ENCODE measurements at places on chromosomes 6 and 20.

- no peak for DNase-seq
These were observed 8.6 kb downstream of the TOP1 start for GRCh38 chr20:41037179-41037578.

DNA sequence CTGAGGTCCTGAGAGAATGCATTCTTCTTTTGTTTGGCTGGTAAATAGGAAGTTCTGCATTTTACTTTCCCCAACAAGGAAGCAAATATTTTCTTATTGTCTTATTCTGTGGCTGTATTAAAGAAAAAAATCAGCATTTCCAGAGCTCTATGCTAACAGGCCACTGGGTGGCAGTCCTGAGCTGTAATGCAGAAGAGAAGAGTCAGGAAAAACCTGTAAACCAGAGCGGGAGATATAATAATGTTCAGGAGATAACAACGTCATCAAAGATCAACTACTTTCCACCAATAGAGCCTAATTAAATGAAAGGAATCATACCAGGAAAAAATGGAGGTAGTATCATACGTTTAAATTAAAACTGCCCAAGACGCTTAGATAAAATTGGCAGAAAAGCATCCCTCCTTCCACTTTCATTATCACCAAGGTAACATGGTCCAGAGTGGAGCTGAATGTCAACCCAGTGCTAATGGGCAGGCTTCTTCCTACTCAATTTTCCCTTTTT lies 55.6 kb upstream of the CARMIL1 start:
- DNase-seq = no peak

DNA sequence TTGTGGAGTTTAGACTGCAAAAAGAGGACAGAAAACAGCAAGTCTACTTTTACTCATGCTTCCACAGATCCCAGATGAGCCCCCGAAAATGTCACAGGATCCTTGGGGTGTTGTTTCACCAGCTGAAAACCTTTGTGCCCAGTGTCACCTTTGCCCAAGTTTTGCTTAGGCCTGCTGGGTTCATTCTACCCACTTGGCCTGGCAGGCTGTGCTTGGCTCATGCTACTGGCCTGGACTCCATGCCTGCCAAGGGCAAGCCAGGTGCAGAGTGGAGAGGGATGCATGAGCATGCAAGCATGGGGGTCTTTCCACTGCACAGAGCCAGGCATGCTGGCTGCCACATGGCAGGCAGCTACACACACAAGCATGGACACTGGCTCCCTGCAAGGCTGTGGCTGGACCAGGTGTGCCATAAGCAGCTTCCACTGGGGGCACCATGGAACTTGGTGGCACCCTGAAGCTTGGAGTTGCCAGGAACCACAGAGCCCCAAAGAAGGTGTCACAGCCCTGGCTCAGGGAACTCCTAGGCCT lies 1082.0 kb downstream of the KHDRBS2 start:
- DNase-seq = no peak

DNA sequence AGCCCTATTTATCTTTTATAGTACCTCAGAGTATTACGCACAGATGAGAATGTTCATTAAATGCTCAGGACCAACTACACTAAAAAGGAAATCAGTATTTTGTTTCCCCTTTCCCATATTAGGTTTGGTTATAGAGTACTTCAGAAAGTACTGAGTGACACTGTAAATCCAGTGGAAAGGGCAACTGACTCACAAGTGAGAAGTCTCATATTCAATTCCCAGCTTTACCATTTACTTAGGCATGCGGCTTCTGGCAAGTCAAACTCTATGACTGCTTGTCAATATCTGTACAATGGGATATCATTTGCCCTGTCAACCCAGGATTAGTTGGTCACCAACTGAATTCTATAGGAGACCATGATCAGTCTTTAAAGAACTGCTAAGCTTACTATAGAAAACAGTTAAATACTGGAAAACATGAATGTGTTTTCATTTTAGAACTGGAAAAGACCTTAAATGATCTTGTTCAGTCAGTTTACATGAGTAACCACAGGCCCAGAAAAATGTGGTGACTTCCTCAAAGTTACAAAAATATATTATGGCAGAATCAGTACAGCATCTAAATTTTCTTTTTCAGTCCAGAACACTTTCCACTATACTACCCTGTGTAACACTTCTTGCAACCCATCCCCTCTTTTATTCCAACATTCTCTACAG lies 3.6 kb downstream of the MAP3K7 start:
- DNase-seq = no peak

- DNase-seq = no peak
These were observed 383.7 kb upstream of the CDH4 start for GRCh38 chr20:60868316-60868891.

DNA sequence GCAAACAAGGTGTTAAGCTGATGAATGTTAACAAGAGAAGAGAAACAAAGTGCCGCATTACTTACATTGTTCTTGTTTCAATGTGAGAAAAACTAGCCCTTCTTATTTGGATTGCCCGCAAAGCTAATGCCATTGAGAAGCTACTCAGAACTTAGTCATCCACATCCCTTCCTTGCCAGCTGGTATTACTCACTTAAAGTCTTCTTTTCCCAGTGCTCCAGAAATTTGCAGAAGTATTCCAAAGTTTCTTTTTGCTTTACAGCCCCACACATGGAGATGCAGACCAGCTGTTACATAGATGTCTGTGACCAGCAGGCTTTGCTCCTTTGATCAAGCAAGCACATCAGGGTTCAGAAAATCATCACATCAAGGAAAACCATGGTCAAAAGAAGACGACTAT lies 529.0 kb downstream of the TBC1D32 start:
- DNase-seq = no peak

DNA sequence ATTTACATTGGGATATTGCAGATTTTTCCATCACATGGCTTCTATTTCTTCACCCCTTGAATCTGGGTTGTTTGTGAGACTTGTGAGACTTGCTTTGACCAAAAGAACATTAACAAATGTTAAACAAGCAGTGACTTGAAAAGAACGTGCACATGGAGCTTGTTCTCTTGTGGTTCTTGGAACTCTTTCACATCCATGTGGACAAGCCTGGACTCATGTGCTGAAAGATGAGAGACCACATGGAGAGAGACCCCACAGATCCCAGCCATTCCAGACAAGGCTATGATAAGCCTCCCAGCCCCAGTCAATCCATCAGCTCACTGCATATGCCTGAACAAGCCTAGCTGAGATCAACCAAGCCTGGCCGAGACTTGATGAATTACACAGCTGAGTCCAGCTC lies 1365.7 kb upstream of the GJE1 start:
- DNase-seq = no peak

DNA sequence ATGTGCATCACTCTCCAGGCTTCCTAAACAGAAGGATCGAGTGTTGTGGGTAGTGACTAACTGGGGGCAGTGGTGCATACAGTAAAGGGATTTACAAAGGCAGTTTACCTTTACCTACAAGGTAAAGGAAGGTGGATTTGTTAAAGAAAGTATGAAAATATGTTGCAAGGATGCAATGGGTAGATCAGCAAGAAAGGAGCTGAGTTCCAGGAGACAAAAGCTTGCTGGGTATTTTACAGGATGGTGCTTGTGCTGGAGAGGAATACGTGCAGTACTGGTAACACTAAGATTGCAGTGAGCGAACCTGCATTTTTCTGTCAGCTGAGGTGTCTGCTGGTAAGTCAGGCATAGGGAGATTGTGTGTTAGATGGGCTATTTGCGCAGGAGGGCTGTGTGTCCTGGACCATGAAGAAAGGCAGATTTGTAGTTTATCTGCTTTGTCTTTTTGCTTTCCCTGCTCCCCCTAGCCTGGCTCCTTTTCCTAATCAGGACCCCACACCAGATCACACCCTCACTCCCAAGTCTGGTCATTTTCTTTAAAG lies 304.6 kb downstream of the THBS2 start:
- no peak for DNase-seq

GRCh38 chr20:6070829-6071695 lies 17.2 kb upstream of the LRRN4 start:
- DNase-seq = no peak

- DNase-seq = peak; percentile 58
These were observed 53.6 kb upstream of the BHLHE23 start for GRCh38 chr20:63060057-63060991.

DNA sequence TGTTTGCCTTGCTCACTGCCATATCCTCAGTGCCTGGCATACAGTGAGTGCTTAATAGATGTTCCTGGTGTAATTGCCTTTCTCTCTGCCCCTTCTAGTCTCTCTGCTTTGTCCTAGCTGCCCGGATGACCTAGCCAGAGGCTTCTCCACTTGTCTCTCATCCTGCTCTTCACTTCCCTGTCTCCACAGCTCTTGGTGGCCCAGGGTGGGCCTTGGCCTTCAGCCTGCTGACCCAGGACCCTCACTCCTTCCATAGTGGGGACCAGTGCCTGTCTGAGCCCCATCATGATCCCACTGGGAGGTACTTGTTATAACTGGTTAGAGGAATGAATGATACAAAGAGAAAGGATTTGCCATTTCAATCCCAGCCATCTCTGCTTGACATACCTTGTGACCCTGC lies 49.2 kb upstream of the BLCAP start:
- no peak for DNase-seq

GRCh38 chr20:44406572-44407137 lies 51.2 kb downstream of the HNF4A start:
- DNase-seq = no peak

- DNase-seq = no peak
These were observed 30.5 kb downstream of the FOXO3 start for GRCh38 chr6:108591040-108591816.

DNA sequence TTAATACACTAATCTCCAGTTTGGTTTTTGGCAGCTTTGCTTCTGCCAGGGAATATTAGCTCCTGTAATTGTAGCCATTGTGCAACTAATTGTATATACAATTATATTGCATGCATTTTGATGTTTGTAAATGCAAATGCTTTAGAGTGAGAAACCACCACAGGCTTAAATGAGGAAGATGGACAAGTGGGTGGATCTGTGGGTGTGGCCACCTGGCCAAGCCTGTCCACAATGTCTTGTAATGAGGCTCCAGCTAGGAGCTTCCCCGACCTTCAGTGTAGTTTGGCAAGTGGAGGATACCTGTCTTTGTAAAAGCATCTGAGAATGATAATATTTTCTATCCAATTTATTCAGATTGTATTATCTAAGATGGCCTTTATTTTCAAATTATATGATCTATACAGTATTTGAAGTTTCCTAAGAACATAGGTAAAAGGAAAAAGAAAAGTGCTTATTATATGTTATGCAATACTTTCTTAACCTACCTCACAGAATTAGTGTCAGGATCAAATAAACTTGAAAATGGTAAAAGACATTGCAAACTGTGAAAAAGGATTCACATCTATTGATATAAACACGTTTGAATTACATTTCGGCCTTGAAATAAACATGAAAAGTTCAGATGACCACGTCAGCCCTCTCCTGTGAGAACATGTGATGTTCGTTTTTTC lies 49.3 kb upstream of the ARID1B start:
- DNase-seq = no peak

DNA sequence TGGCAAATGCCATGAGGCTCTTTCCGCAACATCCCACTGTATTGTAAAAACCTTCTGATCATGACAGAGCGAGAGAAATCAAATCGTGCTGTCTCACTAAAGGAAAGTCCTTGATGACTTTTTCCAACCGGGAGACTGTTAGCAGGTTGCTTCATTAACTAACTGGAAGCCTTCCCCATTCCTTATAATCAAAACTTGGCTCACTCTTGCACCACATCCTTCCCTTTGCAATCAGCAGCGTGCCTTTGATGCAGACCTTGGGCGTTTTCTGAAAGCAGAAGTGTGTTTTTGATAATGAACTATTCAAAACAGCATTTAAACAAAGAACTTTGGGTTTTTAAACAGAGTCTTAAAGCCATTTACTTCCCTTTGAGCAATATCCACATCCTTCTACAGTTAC lies 96.2 kb upstream of the CNR1 start:
- DNase-seq = no peak

- DNase-seq = no peak
These were observed 9.8 kb downstream of the FOXS1 start for GRCh38 chr20:31835554-31835953.

- no peak for DNase-seq
These were observed at the start of gene VNN1 for GRCh38 chr6:132713352-132714134. Gene VNN1, minus strand, starts transcription at chr6:132714055. Its CDS starts 20 bp downstream, at chr6:132714035.

- no peak for DNase-seq
These were observed 39.6 kb downstream of the ALDH5A1 start for GRCh38 chr6:24534329-24534728.

- DNase-seq = no peak
These were observed 346.3 kb downstream of the BMP2 start for GRCh38 chr20:7113577-7114466.

- DNase-seq = no peak
These were observed 438 bp upstream of the TMC2 start for GRCh38 chr20:2535711-2536559.

DNA sequence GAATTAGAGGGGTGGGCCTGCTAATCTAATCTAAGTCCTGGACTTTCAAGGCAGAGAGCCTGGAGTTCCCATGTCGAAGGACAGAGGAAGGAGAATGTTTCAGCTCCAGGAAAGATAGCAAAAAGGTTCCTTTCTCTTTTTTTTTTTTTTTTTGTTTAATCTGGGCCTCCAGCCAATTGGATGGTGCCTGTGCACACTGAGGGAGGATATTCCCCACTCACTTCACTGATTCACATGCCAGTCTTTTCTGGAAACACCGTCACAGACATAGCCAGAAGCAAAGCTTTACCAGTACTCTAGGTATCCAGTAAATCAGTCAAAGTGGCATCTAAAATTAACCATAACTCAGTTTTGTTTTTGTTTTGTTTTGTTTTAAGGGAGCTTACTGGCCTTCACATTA lies 721.1 kb downstream of the TENT5A start:
- DNase-seq = no peak

GRCh38 chr6:74598462-74599393 lies 607.1 kb downstream of the COL12A1 start:
- no peak for DNase-seq

DNA sequence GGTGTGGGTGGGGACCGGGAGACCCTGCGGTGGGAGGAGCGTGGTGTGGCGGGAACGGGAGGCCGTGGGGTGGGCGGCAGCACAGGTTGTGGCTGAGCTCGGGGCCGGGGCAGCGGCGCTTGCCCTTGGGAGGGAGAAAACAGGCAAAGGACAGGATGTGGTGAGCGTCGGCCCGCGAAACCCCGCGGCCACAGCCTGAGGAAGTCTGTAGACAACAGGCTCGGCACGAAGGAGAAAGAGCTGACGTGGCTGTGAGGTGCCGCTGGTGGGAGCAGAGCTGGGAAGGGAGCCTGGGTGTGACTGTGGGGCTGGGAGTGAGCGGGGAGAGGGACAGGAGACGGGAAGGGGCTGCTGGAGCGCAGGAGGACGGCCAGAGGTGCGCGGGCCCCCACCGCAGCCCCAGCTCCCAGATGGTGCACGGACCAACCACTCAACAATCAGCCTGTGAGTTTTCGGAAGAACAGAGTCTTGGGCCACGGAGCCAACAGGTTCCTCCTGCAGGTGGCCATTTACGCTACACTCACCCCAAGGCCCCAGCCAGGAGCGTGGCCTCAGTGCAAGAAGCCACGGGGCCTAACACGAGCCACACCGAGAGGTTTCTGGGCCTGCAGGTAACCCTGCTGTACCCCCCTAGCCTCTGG lies 202.8 kb downstream of the DLL1 start:
- peak; percentile 93 for DNase-seq

- no peak for DNase-seq
These were observed 400.2 kb downstream of the HAO1 start for GRCh38 chr20:7540018-7540417.

- no peak for DNase-seq
These were observed 6.5 kb downstream of the C20orf202 start for GRCh38 chr20:1209447-1210387.

- DNase-seq = no peak
These were observed 130.0 kb downstream of the BTBD9 start for GRCh38 chr6:38509713-38510112.

GRCh38 chr6:127630800-127631199 lies 53.8 kb downstream of the C6orf58 start:
- DNase-seq = no peak

All from spleen (tissue), 13 donors.